ENCODE measurements at places on chromosomes 13 and 19.
A peak's percentile ranks its signal among the peaks of the same experiment; 100 is the strongest.

- DNase-seq = no peak
These were observed 20.4 kb upstream of the OBI1 start for GRCh38 chr13:78679329-78679728.

- no peak for DNase-seq
These were observed 6.3 kb upstream of the HCN2 start for GRCh38 chr19:583198-583967.

GRCh38 chr19:45693106-45693788, 781 bp downstream of the QPCTL start:
- DNase-seq = peak; percentile 37

- no peak for DNase-seq
These were observed 2.4 kb downstream of the LIN7B start for GRCh38 chr19:49116544-49116943.

- DNase-seq = no peak
These were observed 90.1 kb downstream of the ERCC5 start for GRCh38 chr13:102935896-102936321.

GRCh38 chr13:41211062-41211461, 16.7 kb upstream of the KBTBD7 start:
- DNase-seq = no peak

DNA sequence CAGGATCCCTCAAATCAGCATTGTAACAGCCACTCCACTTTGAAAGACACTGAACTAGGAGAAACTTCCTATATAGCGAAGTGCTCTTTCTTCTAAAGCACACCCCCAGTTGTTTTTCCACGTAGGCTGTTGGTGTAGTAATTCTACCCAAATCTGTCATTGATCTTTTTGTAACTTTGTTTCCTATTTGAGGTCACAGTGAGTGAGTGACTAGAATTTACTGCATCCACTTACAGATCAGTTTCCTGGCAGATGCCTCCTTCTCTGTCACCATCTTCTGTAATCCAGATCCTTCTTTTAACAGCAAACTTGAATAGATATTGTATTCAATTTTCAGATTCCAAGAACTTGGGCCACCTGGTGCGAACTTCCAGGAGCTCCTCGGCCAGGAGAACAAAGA, 15.3 kb downstream of the ZAR1L start:
- no peak for DNase-seq

GRCh38 chr19:55766466-55766865, 2.5 kb upstream of the RFPL4AL1 start:
- DNase-seq = no peak

DNA sequence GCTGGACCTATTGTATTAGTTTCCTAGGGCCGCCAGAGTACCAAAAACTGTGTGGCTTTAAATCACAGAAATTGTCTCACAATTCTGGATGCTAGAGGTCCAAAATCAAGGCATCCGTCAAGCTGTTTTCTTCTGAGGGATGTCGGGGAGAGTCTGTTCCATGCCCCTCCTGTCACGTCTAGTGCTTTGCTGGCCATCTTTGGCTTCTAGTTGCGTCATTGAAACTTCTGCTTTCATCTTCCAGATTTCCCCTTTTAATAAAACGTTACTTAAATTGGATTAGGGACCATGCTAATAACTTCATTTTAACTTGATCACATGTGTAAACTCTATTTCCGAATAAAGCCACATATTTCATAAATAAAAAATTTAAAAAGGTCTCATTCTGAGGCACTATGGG, 47.5 kb downstream of the TRPM4 start:
- no peak for DNase-seq

GRCh38 chr19:29664753-29665214, 477 bp upstream of the PLEKHF1 start:
- no peak for DNase-seq

Data from anterior cingulate cortex (tissue), 58 donors.